ENCODE measurements at places on chromosomes 13 and 19.

- no peak for DNase-seq
These were observed 10.8 kb downstream of the FFAR2 start for GRCh38 chr19:35458731-35459391.

DNA sequence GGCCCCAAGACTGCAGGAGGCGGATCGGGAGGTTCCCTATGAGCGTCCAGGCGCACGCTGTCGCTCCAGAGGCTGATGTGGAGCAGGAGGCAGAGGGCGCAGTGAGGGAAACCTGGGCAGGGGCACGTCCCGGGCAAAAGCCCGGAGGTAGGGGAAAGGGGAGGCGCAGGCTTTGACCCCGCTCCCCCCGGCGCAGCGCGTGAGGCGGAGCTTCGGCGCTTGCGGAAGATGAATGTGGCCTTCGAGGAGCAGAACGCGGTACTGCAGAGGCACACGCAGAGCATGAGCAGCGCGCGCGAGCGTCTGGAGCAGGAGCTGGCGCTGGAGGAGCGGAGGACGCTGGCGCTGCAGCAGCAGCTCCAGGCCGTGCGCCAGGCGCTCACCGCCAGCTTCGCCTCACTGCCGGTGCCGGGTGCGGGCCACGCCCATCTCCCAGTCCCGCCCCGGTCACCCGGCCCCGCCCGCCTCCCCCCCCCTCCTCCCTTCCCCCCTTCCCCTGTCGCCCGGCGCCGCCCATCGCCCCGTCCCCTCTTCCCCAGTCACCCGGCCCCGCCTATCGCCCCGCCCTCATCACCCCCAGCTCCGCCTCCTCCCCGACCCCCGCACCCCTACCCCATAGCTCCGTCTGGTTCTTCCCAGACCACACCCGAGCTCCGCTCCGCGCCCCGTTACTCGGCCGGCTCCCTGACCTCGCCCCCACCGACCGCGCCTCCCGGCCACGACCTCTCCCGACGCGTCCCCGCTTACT lies 4.1 kb downstream of the HMG20B start:
- no peak for DNase-seq

- no peak for DNase-seq
These were observed 576.7 kb upstream of the PCDH9 start for GRCh38 chr13:67806796-67807195.

- peak; percentile 12 for DNase-seq
These were observed 35.9 kb upstream of the ZSCAN5A start for GRCh38 chr19:56350416-56351045.

DNA sequence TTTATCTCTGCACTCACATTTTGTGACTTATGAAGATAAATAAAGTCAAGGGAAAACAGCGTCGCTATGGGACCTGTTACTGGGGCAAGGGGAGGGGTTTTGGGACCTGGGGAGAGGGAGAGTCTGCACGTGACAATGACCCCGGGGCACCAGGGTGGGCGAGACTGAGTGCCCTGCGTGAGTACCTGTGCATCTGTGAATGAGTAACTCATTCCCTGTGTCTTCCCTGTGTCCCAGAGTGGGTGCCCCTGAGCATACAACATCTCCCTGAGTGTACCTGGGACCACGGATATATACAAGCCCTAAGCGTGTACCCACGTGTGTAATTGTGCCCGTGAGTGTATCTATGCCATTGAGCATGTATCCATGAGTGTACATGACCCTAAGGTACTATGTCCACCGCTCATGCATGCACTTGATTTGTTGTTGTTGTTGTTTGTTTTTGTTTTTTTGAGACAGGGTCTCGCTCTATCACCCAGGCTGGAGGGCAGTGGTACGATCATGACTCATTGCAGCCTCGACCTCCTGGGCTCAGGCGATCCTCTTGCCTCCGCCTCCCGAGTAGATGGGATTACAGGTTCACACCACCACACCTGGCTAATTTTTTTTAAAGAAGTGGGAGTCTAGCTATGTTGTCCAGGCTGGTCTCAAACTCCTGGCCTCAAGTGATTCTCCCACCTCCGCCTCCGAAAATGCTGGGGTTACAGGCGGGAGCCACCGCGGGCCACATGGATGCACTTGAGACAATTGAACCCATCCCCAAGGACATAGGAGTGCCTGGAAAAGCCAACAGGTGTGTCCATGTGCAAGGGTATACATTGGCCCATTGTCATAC lies 645 bp upstream of the TRAPPC5 start:
- no peak for DNase-seq

GRCh38 chr19:13906521-13906904 lies 512 bp downstream of the CC2D1A start:
- peak; percentile 43 for DNase-seq

GRCh38 chr19:44857837-44858236 lies 11.7 kb downstream of the NECTIN2 start:
- no peak for DNase-seq

DNA sequence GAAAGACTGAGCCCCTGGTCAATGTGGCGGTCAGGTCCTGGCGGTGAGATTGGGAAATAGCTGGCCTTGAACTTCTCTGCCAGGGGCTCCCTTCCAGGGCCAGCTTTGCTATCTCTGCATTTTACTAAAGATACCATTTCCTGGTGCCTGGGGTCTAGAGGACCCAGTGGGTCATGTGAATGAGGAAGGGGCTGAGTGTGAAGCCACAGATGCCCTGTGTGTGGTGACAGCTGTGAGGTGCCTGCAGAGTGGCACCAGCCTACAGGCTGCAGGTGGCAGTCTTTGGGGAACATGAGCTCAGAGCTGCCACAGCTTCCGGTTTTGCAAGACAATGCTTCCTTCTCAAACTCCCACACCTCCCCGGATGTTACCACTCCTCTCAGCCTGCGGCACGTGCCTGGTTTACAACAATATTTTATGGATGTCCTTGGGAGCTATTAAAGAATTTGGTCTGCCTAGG lies 5.2 kb upstream of the MLNR start:
- peak; percentile 31 for DNase-seq

DNA sequence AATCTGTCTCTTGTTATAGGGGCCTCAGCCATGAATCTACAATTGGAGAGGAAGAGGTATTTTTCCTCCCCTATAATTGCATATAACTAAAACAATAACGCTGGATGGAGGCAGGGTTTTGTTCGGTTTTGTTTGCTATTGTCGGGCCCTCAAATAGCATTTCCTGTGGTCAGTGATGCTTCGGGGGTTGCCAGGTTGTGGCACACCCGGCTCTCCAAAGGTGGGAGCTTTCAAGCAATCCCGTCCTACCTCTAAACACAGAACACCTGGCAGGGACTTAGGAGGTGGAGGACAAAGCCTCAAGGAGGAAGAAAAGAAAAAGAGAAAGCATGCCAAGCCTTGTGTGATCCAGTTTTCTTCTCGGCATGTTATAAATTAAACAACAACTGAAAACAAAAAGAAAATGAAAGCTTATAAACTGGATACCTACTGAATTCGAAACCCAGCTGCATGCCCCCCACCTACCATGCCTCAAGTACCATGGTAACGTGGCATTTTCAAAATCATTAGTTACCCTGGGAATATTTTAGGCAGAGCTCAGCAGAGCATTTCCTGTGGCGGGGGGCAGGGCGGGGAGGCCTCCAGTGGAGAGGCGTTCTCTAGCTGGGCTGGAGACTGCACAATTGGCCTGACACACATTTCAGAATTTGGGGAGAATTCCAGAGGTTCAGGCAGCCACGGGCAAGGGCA lies 213.8 kb downstream of the DCLK1 start:
- no peak for DNase-seq

DNA sequence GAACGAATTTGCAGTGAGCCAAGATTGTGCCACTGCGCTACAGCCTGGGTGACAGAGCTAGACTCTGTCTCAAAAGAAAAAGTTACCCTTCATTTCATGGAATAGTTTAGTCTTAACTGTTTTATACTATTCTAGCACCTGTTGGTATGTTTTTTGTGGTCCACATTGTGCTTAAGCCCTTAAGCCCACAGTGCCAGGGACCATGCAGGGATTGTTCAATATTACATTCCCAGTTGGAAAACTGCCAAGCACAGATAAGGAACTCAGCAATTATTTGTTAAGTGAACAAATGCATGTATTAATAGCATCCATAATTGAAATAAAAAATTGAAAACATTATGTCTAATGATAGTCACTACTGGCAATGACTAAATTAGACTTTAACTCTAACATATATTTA lies 193.5 kb downstream of the PCDH17 start:
- no peak for DNase-seq

DNA sequence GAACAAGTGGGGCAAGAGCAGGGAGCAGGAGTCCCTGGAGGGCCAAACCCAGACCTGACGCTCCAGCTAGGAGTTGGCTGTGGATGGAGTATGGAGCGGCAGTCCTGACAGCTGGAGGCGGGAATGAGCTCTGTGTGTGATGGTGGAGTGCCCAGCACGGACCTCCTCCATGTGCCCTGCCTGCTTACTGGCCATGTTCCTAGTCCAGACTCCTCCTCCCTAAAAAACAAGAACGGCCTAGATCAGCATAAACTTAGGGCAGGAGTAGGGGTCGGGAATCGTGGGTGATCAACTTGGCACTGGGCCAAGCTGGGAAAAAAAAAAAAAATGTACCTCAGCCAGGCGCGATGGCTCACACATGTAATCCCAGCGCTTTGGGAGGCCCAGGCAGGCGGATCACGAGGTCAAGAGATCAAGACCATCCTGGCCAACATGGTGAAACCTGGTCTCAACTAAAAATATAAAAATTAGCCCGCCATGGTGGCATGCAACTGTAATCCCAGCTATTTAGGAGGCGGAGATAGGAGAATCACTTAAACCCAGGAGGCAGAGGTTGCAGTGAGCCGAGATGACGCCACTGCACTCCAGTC lies 29.5 kb downstream of the LTBP4 start:
- DNase-seq: no peak
